BJ (cell line): ENCODE measurements at places on chromosomes 1 and 21. TPM values are rescaled to one million over a fixed set of nuclear protein-coding genes. Genes with fewer than 3 reads are reported as not detected.

GRCh38 chr21:40080385-40080784 lies 213.1 kb downstream of the PCP4 start:
- DNase-seq, result no peak

DNA sequence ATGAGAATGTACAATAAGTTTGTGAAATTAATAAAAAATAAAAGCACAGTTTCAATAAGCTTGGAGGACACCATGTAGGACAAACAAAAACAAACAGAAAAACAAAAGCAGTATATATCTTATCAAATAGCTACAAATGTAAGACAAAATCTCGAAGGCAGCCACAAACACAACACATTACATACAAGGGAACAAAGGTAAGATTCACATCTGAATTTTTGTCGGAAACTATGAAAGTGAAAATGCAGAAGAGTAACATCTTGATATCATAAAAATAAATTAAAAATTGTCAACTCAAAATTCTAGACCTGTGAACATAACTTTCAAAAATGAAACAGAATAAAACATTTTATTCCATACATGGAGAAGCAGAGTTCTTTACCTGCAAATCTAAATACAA lies 1049.5 kb upstream of the ADGRL2 start:
- no peak for DNase-seq

CLCNKB gene
- 0.42 and 0.83 TPM in 2 replicates for polyA plus RNA-seq

DNA sequence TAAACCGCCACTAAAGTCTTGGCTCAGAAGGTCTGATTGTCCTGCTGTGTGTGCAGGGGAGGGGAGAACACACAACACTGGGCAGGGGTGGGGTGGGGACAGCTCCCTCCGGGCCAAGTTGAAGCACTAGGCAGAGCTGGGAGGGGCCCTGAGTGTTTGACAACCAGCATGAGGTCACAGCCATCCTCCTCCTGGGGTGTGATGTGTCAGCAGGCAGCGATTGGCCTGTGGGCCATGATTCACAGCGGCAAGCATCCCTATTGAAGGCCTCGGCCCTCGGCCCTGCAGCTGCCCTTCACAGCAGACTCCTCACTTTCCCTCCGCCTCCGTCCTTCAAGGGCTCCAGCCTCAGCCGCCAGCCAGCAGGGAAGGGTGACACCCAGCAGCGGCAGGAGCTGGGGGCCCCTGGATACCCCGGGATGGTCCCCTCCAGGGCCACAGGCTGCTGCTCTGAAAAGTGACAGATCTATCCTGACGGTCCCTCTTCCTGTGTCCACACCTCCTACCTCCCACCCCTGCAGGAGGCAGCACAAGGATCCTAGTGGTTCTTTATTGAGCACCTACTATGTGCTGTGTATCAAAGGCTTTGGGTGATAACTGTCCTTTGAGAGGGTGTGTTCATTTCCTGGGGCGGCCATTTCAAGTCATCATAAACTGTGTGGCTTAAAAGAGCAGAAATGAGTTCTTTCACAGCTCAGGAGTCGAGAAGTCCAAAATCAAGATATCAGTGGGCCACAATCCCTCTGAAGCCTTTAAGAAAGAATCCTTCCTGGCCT lies 66.0 kb upstream of the SLC25A33 start:
- peak; percentile 92 for DNase-seq

GRCh38 chr1:31373056-31373896 lies at the start of gene FABP3:
TSS of gene FABP3 (minus strand) at chr1:31373076. CDS start at chr1:31373014, 62 bp downstream.
- no peak for DNase-seq

DNA sequence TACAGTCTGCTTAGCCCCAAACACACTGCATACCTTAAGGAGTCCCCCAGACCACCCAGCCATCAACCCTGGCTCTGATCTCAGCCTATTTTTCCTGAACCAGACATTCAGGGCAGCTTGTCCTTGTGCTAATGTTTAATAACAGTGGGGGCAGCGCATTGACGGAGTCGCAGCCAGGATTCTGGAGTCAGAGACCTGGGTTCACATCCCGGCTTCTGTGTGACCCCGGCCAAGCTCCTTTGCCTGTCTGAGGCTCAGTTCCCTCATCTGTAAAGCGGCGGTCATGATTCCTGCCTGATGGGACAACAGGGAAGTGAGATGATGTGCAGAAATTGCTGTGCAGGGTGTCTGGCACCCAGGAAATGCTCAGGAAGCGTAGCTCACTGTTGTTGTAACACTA lies 63.1 kb downstream of the MATN1 start:
- no peak for DNase-seq

- DNase-seq, result no peak
Observed at GRCh38 chr1:219568733-219569132, 44.2 kb downstream of the ZC3H11B start.

DNA sequence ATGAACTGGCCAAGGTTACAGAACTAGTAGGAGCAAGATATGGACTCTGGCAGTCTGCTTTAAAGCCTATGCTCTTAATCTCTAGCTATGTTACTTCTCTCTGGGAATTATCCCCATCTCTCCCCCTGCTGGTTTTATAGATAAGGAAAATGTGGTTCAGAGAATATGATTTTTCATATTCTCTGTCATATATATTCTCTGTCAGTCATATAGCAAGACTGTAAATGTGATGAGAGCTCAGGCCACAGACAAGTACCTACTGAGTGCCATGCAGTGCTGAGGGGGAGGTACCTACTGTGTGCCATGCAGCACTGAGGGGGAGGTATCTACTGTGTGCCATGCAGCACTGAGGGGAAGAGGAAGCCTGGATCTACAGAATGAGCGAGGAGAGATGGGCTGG lies 220.3 kb upstream of the FGGY start:
- DNase-seq, result no peak

DNA sequence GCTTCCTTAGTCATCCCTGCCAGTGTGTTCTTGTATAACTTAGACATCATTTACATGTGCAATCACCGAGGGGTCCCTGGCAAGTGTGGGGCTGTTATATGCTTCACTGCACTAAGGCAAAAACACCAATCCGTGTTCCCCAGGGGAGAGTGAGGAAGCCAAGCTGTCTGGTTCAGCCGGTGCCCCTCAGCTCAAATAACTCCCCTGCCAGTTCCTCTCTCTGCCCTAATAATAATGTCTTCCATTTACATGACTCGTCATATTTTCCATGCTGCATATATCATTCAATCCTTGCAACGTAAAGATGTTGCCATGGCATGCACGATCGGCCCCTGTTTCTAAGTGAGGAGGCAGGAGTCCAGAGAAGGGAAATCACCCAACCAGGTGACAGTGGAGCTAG lies 24.4 kb upstream of the NDC1 start:
- DNase-seq, result no peak

GRCh38 chr1:194045416-194045815 lies 859.0 kb upstream of the B3GALT2 start:
- DNase-seq, result no peak

DNA sequence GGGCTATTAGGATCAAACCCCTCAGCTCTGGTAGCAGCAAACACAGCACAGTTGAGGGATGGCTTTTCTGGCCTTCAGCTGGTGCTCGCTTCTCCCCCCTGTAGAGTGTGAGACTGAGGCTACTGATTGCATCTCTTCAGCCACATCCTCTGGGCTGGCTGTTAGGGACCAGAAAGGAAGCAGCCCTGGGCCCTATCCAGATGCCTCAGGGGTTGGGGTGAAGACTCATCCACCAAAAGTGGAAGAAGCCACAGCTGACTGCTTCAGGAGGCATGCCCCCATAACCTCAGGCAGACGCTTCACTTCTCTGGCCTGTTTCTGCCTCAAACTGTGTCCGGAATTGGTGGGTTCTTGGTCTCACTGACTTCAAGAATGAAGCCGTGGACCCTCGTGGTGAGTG lies 6.2 kb upstream of the TMEM200B start:
- DNase-seq, result no peak

MYBPH gene
- not detected in 2 replicates for polyA plus RNA-seq

- DNase-seq, result no peak
Observed at GRCh38 chr21:44291078-44291935, 5.6 kb downstream of the AIRE start.

- DNase-seq, result no peak
Observed at GRCh38 chr1:25971811-25972180, 26.1 kb downstream of the PAFAH2 start.

DNA sequence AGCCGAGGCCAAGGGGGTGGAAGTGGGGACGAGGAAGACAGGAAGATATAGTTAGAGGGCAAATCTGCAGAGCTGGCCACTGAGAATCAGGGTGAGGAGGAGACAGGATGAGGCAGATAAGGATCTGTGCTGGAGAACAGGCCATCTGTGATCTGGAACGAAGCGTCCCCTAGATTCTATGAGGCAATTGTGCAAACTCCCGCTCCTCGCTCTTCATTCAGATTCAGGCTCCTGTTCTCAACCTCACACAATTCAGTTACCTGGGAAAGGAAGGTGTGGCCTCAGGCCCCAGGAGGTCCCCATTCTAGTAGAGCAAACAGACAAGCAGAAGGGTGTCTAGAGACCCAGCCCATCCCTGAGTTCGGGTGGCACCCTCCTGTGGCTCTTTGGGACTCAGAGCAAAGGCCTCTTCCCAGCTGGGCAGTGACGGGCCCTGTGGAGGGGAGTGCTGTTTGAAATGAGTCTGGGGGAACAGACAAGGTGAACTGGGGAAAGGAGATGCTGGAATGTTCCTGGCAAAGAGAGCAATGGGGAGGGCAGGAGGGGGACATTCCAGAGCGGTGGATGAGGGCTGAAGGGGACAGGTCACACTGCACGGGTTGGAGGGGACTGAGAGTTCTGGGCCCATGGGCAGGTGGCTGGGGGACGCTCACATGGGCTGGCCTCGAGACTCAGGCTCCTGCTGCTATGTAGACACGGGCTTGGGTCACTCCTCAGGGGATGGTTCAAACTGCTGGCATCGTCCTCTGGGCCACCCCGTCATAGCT lies 39.9 kb upstream of the AJAP1 start:
- no peak for DNase-seq

BRDT gene
- not detected in 2 replicates for polyA plus RNA-seq

DNA sequence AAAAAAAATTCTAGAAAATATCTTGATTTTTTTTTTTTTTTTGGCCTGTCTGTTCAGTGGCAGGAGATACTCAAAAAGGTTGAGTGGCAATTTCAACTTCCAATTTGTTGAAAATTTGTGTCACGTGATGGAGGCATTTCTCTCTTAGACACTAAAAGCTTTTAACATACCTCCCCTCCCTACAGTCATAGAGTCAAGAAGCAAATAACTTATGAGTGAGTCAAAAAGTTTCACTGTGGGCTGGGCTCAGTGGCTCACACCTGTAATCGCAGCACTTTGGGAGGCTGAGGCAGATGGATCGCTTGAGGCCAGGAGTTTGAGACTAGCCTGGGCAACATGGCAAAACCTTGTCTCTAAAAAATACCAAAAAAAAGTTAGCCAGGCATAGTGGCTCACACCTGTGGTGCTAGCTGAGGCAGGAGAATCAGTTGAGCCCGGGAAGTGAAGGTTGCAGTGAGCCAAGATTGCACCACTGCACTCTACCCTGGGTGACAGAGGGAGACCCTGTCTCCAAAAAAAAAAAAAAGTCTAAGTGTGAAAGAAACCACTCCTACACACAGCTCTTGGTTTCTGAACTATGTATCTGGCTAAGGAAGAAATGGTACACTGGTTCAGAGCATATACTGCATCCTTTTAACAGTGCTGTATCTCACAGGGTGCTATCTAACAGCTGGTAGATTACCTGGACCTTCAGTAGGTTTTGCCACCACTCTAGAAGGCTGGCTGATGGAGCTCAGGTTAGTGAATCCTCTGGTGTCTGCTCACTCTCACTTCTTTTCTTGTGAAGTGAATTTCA lies 11.6 kb upstream of the BSDC1 start:
- DNase-seq, result no peak

MED8 gene
- 50.8 and 52.0 TPM in 2 replicates for polyA plus RNA-seq

GRCh38 chr1:159205225-159205624 lies 550 bp downstream of the ACKR1 start:
- DNase-seq, result no peak

- no peak for DNase-seq
Observed at GRCh38 chr1:69738458-69739250, 170.9 kb downstream of the LRRC7 start.

- no peak for DNase-seq
Observed at GRCh38 chr1:109931189-109931731, 20.6 kb downstream of the CSF1 start.

GRCh38 chr1:170853867-170854266 lies 81.5 kb upstream of the MROH9 start:
- DNase-seq, result no peak

GRCh38 chr1:94335447-94335846 lies 82.7 kb upstream of the ABCD3 start:
- DNase-seq, result no peak
